ENCODE measurements at places on chromosomes 3 and 15. TPM values are rescaled to one million over a fixed set of nuclear protein-coding genes. Genes with fewer than 3 reads are reported as not detected.

CAND2 gene
- 8.8 TPM for total RNA-seq

SPINT1 gene
- total RNA-seq, result 6.0 TPM

- no peak for DNase-seq
Observed at GRCh38 chr3:53941184-53941583, 49.5 kb upstream of the SELENOK start.

GRCh38 chr15:90201944-90202375, 830 bp downstream of the SEMA4B start:
- peak; percentile 55 for DNase-seq

DNA sequence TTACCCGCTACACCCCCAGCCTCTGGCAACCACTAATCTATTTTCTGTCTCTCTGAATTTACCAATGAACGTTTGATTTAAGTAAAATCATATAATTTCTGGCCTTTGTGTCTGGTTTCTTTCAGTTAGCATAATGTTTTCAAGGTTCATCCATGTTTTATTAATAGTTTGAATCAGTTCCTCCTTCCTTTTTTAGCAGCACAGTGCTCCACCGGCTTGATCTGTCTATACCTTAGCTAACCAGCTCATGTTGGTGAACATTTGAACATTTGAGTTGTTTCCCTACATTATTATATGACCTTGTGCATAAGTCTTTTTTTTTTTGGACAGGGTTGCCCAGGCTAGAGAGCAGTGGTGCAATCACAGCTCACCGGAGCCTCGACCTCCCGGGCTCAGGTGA, 33.3 kb downstream of the PDE8A start:
- DNase-seq, result no peak

DNA sequence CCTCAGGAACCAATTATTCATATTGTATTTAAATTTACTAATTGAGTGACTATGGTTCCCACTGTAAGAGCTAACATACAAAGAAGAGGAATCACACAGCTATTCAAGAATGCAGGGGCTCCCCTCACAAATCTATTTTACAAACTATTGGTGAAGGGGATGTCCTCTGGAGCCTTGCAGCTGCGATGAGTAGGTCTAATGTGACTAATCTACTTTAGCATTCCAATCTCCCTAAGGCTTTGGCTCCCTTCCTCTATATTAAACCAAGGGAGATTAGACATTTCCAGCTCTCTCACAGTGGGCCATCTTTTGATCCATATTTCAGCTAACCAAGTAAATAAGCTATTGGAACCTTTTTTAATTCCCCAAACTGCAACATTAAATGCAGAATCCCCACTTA, 514.2 kb upstream of the BCHE start:
- DNase-seq, result no peak

- no peak for DNase-seq
Observed at GRCh38 chr3:124858275-124858674, 28.9 kb downstream of the ITGB5 start.

GRCh38 chr3:85007195-85008094, 48.7 kb downstream of the CADM2 start:
- DNase-seq, result no peak

DNA sequence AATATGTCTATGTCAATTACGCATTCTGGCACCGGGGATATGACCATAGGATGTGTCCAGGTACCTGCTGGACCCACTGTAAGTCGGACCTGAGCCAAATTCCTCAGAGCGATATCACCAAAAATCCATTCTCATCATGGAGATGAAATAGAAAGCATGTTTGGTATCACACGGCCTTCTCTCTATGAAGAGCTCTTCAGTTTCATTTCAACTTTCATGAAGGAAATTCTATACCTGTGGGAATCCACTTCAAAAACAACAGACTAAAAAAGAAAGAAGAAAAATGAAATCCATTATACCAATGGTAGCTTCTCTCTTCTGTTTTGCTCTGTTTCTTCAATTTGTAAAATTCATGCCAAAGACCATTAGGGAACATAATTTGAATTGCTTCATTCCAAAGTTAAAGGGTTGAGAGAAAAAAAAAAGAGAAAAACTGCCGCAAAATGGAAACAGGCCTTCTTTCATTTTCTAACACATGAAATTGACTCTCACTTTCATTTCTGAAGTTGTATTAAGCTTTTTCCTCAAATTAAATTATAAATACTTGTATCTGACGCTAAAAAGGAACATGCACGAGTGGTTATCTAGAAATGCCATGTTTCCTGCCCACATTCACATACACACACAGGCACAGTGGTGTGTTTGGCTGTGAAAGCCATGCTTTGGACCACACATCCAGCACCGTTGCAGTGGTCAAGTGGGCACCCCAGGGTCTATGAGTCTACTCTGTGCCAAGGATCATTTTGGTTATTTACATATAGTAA, 46.9 kb upstream of the DIPK2A start:
- DNase-seq, result no peak

DNA sequence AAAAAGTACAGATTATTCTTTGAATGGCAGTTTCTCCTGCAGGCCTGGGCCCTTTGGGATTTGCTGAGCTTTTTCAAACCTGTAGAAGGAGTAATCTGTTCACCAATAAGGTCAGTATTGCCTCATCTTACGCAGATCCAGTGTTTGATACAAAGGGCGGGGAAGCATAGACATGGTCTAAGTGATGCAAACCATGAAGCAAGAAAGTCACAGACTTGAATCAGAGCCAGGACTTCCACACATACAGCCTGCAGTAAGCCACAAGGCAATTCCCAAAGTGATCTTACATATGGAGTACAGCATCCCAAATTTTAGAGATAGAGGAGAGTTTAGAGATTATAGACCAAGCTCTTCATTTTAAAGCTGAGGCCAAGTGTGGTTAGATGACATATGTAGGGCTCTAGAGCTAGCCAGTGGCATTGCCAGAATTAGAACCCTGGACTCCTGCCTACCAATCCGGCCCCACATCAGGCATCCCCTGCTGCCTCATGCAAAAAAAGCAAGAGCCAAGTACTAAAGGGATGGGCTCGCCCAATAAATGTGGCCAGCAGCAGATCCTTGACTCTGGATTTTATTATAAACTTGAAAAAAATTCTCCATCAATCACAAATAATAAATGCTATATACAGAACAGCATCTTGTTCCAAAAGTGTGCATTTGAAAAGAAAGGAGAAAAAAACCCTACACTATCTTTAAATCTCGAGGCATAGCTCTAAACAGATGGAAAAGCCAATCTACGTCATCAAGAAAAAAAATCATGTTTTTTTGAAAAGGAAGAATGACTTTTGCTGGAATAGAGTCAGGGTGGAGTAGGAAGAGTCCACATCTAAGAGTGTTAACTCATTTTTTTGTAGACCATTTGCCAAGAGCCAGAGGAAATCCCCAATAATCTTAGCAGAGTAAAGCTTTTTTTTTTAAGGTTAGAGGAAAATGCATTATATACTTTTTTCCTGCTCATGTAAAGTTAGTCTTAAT, 24.0 kb downstream of the ABI3BP start:
- DNase-seq, result no peak

- DNase-seq, result no peak
Observed at GRCh38 chr3:52399131-52399530, 45.8 kb downstream of the SEMA3G start.
